ENCODE measurements at places on chromosomes 4 and X.

GRCh38 chrX:40237731-40238178 lies 140.0 kb upstream of the BCOR start:
- DNase-seq: no peak

DNA sequence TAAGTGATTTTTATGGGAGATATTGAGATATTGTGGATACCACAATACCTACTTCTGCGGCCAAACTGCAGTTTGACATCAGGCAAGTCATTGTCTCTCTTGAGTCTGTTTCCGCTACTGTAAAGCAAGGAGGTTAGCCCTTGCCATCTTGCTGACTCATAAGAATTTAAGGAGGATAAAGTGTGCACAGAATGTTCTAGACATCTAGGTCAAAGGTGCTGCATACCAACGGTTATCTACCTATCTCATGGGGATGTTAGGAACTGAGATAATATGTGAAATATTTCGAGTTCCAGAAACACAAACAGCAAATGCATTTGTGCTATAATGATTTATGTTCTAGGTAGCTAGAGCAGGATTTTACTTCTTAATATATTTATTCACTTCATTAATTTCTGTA lies 211.5 kb upstream of the NR3C2 start:
- DNase-seq: no peak

DNA sequence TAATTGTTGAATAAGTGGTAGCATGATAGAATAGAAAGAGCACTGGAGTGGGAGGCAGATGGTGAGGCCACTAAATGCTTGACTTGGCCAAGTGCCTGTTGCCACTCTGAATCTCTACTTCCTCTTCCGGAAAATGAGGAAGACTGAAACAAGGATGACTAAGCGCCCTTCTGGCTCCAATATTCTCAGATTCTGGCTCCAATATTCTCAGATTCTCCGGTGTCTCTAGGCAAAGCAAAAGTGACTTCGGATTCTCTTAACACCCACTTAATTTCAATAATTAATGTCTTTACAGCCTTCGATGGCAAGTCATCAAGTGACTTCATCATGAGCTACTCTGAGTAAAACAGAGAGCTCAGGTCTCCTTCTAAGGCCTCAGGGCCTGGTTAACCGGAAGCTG lies 402.2 kb upstream of the FGF13 start:
- DNase-seq: no peak

- no peak for DNase-seq
Observed at GRCh38 chrX:38500141-38500540, 61.2 kb upstream of the TSPAN7 start.

DNA sequence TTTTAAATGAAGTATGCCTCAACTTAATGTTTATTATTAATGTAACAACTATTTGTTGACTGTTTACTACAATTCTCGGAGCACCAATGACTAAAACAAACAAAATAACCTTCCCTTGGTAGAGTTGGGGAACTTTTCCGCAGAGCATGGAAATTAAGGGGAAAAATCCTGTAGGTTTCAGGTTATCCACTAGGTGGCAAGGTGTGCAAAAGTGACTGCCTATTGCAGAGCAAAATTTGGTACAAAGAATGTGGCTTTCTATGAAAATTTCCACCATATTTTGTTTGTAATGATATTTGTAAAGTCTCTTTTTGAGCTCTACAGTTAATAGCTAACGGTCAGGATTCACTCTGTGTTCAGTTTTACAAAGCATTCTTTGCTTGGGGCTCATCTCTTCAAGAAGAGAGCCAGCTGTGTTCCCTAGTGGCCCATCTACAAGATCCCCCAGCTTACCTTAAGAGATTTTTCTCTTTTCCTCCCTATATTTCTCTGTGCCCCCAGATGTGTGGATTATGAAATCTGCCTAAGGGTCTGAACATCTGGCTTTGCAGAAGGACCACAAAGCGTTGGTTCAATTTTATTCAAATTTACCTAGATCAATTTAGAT lies 61.1 kb downstream of the FBXO8 start:
- no peak for DNase-seq

DNA sequence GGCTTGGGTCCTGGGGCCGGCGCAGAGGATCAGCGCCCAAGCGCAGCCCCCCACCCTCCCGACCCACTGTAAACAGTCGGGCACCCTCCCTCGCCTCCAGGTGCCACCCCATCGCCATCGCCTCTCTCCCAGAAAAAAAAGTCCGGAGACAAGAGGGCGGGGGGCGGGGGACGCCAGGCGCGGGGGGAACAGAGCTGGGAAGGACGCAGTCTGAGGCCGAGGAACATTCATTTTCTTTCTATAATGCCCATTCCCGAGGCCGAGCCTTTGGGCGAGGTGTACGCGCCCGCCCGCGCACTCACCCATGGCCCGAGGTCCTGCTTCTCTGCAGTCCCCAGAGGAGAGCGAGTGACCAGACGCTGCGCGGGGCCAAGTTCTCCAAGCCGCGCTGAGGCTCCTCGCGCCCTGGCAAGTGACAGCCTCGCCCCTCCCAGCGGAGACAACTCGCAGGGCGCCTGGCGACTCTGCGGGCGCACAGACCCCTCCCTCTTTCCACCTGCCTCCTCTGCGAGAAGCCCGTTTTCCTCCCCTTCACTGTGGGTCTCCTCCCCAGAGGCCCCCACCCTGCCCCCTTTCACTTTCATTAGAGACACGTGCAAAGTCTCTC lies 63.5 kb upstream of the WDR17 start:
- DNase-seq: no peak

GRCh38 chrX:24395775-24396174 lies 35.3 kb downstream of the SUPT20HL1 start:
- no peak for DNase-seq

- no peak for DNase-seq
Observed at GRCh38 chrX:1507511-1508463, 29.2 kb downstream of the P2RY8 start.

GRCh38 chr4:97073194-97073593 lies 1070.1 kb downstream of the STPG2 start:
- no peak for DNase-seq

DNA sequence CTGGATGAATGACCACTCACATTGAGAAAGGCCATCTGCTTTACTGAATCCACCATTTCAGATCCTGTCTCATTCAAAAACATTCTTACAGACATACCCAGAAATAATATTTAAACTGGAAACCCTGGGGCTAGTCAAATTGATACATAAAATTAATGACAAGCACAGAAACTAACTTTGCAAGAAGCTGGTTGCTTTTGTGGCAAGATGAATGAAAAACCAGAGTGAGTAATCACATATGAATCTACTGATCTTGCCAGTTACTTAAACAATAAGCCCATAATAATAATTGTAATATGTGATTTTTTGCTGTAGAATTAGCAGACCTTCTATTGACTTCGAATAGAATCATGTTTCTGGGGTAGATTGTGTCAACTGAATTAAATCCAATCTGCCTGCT lies 235.1 kb downstream of the PPARGC1A start:
- no peak for DNase-seq

DNA sequence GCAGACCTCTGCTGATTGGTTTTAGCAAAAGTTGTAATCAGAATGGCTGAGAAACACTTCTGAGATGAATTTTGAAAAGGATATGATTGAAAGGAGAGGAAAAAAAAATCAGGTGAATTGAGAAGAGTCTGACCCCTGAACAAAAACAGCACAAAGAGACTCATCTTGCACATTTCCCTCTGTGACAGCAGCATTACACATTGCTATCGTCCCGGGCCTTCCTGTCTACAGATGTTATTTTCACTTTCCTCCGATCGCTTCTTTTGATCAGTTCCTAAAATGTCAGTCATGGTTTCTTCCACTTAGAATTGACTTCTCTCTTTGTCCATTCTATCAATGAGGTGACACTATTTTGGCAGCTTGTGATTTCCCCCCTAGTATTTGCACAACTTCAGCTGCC lies 262.6 kb downstream of the GPC3 start:
- DNase-seq: no peak

- DNase-seq: no peak
Observed at GRCh38 chr4:113006632-113007031, 42.8 kb upstream of the ANK2 start.

GRCh38 chr4:98686847-98687246 lies 28.4 kb upstream of the TSPAN5 start:
- DNase-seq: no peak

All from activated CD4-positive, alpha-beta T cell treated with anti-CD3 and anti-CD28 coated beads, Interleukin-2, amount 50 U/mL, for 48 hours (primary cell).